Hindlimb muscle (tissue), 1 donor: ENCODE measurements at places on chromosomes 3 and 15. TPM values are rescaled to one million over a fixed set of nuclear protein-coding genes. Genes with fewer than 3 reads are reported as not detected.

Gene IL16
- 9.1 TPM for polyA plus RNA-seq

Gene CSPG5
- 1.6 TPM for polyA plus RNA-seq

Gene PIF1
- polyA plus RNA-seq, result 8.6 TPM

- no peak for DNase-seq
Measured at GRCh38 chr3:157027861-157028745, 131.8 kb downstream of the CCNL1 start.

DNA sequence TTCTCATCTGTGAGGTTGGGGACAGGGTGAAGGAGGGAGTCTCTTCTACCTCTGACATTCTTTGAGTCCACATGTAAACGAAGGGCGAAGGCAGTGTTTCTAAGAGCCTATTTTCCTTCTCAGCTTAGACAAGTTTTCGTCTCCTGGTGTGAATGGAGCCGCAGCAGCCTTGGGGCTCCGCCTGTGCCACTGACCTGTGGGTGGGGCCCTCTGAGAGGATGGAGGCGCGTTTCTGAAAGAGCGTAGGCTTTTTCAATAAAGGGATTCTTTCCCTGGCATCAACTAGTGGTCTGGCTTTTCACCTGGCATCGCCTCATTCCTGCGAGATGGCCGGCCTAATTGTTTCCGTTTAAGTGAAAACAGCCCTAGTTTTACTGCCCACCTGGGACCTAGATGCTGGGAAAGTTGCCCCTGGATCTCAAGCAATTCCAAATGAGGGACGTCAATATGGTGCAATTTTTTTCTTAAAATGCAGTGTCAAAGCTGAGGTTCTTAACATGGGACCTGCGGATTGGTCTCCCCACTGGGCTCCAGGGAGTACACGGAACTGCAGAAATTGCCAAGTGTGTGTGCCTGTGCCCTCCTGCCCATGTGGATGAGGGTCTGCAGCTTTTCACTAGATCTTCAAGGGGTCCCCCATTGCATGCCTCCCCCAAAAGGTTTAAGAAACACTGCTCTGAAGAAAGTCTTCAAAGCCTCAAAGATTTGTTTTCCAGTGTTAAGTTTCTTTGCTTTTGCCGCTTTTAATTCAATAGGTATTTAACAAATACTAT lies 958 bp downstream of the GLDN start:
- DNase-seq, result no peak

- DNase-seq, result no peak
Measured at GRCh38 chr3:142934887-142935269, 28.6 kb downstream of the PAQR9 start.

GRCh38 chr15:66803182-66803729 lies 101.2 kb downstream of the SMAD6 start:
- peak; percentile 72 for DNase-seq

GRCh38 chr3:100456745-100457144 lies 35.7 kb upstream of the TMEM45A start:
- DNase-seq, result no peak

DNA sequence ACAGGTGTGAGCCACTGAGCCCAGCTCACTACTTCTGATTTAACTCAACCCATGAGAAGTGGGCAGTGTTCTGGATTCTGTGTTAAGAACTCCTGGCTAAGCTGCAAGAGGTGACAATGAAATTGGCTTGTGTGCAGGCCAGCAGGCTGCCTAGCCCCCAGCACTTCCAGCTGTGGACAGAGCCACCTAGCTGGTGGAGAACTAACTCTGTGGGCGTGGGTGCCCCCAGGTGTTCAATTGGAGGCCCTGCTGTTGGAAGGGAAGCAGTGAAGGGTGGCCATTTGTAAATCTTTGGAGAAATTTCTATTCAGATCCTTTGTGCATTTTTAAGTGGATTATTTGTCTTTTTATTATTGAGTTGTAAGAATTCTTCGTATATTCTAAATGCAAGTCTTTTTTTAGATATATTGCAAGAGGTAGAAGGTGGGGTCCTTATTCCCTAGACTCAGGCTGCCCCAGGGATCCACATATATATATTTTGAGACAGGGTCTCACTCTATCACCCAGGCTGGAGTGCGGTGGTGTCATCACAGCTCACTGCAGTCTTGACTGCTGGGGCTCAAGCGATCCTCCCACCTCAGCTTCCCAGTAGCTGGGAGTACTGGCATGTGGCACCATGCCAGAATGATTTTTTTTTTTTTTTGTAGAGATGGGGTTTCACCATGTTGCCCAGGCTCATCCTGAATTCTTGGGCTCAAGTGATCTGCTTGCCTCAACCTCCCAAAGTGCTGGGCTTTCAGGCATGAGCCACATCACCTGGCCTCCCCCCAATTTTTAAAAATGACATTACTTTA lies 7.2 kb upstream of the SCAMP5 start:
- DNase-seq, result no peak

DNA sequence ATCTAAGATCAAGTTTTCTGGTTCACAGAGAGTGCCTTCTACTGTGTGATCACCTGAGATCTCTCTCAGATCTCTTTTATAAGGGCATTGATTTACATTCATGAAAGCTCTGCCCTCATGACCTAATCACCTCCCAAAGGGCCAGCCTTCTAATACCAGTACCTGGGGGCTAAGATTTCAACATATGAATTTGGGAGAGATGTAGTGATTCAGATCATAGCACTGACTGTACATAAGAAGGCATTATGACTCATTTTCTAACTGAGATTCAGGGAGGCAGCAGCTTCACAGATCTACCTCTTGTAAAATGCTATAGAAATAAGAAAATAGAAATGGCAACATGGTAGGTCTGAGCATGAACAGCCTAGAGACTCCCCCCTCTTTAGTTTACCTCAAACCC lies 39.6 kb downstream of the VGLL3 start:
- no peak for DNase-seq

- peak; percentile 25 for DNase-seq
Measured at GRCh38 chr3:161851941-161852566, 355.4 kb downstream of the OTOL1 start.

GRCh38 chr3:16824081-16824696 lies 60.6 kb upstream of the PLCL2 start:
- no peak for DNase-seq

DNA sequence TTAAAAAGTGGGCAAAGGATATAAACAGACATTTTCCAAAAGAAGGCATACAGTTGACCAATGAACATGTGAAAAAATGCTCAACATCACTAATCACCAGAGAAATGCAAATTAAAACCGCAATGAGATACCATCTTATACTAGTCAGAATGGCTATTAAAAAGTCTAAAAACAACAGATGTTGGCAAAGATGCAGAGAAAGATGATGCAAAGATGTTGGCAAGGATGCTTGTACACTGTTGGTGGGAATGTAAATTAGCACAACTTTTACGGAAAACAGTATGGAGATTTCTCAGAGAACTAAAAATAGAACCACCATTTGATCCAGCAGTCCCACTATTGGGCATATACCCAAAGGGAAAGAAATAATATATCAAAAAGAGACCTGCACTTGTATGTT lies 53.5 kb downstream of the TLNRD1 start:
- no peak for DNase-seq

DNA sequence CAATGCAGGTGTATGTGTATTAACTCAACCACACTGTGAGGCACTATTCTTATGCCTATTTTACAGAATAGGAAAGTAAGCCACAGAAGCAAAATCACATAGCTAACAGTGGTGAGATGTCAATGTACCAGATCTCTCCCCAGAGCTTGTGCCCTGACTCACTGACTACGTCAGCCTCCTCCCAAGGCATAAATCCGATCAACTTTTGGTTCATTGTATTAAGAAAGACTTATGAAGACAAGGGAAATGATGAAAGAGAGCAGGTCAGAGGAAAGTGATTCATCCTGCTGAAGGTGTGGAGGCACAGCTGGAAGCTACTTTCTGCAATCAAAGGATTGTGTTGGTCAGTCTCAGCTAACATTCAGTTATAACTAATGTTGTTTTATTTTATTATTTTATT lies 33.0 kb upstream of the SV2B start:
- no peak for DNase-seq

DNA sequence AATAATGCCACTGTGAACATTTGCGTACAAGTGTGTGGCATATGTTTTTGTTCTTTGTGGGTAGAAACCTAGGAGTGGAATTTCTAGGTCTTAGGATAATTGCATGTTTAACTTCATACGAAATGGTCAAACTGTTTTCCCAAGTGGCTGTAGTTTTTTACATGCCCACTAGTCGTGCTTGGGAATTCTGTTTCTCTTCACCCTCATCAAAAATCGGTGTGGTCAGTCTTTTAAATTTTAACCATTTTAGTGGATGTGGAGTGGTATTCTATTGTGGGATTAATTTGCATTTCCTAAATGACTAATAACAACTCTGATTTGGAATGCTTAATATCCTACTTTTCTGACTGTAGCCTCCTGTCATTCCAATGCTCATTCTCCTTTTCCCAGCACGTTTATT lies 27.6 kb downstream of the ZFAND6 start:
- DNase-seq, result no peak

- DNase-seq, result no peak
Measured at GRCh38 chr15:27587810-27588209, 511.3 kb downstream of the OCA2 start.

DNA sequence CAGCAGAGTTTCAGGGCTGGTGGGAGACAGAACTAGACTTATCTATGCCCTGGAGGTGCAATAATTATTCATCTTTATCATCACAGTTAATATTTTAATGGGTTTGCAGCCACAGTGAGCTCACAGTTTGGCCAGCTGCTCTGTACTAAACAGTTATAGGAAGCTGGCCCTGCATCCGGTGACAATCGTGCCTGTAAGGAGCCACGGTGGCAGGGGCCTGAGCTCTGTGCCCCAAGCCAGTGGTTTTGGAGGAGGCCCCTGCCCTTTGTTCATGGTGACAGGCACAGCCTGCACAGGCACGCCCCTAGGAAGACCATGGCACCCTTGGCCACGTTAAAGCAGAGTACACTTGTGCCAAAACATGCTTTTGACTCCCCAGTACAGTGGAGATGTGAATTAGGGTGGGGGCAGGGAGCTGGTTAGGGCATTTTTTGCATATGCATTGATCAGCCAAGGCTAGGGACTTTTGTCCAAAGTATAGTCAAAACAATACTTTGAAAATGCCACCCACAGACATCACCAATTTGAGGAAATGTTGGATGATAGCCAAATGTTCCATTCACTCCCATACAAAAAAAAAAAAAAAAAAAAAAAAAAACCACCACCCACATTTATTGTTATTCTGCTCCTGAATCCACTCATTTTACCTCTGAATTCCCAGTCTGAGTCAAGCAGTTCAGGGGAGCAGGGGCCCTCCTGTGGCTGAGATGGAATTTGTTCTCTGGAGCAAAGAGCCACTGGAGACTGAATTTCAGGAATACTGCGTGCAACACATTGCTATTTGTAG lies 3.4 kb upstream of the RFTN1 start:
- DNase-seq, result no peak

DNA sequence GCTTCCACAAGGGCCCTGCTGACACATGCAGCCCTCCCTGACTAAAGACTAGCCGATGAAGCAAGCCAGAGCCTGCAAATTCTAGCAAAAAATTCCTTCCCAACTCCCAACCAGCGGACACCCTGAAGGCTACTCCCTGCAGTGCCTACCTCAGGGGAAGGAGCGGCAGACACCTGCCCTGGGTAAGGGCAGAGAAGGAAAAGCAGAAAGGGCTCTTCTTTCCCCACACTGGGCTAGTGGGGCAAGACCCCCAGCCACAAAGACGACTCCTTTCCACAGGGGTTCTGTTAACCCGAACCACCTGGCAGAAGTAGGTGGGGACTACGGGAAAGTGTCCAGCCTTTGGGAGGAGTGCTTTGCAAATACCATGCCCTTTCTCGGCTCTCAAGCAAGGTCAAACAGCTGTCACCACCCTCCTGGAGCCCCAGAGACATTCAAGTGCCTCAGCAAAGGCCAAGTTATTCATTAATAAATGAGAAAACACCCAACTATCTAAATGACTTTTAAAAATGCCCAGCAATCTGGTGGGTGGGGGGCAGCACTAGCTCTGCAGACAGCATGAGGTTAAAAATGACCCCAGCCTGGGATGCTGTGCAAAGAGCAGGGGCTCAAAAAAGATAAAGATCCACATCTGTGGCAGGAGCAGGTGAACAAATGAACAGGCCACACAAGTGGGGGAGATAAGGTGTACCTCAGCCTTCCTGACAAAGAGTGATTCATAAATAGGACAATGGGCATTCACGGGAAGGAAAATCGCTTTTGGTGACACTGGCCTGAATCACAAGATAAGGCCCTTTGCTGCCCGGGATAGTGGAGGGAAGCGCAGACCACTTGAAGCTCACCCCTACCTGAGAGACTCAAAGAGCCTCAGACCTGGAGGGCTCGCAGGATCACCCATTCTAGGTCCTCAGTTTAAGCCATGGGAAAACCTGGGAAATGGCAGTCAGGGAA lies 33.0 kb downstream of the CCDC12 start:
- no peak for DNase-seq

DNA sequence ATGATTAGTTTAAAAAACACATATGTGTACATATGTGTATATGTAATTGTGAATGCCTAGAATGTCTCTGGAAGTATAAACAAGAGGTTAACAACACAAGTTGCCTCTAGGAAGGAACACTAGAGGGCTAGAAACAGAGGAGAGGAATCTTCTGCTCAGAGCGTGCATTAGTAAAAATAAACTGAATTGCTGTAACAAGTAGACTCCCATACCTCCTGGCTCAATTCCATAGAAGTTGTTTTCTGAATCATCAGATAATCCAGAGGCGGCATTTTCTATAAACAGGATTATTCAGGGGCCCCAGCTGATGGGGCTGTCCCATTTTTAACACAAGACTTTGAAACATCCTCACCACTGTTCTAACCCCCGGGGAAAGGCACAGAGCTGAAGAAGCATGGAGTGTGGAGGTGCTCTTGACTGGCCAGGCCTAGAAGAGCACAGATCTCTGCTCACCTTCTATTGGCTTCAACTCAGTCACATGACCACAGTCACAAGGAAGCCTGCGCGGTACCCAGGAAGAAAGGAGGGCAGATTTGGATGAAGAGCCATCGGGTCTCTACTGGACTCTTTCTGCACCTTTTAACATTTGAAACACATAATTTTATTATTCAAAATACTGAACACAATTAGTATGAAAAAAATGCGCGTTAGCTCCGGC lies 145.7 kb downstream of the TLE3 start:
- DNase-seq, result no peak

DNA sequence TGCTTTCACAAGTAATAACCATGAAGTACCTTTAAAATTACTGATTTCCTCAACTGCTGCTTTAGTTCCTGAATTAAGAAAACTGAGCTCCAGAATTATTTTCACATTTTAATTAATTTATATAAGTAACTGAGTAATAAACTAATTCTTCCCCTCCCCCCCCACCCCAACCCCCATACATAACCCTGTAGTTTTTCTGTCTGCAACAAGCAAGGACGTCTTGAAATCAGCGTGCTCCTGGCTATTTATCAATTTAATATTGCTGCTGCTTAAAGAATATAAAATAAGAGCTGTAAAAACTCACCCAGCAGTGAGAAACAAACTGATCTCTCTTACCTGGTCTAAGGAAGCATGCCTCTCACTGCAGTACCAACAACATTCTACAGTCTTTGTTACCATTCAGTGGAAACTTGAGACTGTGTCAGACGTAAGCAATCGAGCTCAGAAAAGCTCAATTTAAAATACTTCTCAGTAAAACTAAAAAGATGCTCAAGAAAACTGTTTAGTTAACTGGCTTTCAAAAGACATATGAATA lies 121.0 kb downstream of the TFDP2 start:
- peak; percentile 72 for DNase-seq

- DNase-seq, result no peak
Measured at GRCh38 chr15:78040653-78041244, 36.8 kb downstream of the TBC1D2B start.
